Stimulated activated CD4-positive, alpha-beta T cell treated with anti-CD3 and anti-CD28 coated beads, Interleukin-4, amount 100 ng/mL, for 4 hours (primary cell): ENCODE measurements at places on chromosomes 6 and 20.

DNA sequence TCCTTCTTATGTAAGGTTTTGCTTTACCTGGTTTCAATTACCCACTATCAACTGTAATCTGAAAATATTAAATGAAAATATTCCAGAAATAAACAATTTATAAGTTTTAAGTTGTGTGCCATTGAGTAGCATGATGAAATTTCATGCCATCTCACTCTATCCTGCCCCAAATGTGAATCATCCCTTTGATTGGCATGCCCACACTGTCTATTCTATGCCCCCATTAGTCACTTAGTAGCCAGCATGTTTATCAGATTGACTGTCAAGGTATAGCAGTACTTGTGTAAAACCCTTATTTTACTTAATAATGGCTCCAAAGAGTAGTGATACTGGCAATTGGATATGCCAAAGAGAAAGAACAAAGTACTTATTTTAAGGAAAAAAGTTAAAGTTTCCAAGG lies 403.8 kb downstream of the ADGRB3 start:
- DNase-seq, result no peak

DNA sequence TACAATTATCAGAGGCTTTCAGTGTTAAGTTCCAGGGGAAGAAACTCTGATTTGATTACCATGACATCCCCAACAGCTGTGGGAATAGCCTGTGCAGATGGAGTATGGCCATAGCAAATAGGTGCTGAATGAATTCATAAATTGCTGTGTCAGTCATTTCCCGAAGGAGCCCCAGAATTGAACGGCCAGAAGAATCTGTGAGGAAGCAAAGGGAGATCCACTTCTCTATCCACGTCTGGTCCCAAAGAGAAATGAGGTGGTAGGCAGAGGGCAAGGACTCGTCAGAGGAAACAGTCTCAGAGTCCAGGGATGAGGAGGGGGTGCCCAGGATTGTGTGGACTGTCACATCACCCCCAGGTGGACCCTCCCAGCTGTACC lies 3.1 kb upstream of the TAF8 start:
- no peak for DNase-seq

DNA sequence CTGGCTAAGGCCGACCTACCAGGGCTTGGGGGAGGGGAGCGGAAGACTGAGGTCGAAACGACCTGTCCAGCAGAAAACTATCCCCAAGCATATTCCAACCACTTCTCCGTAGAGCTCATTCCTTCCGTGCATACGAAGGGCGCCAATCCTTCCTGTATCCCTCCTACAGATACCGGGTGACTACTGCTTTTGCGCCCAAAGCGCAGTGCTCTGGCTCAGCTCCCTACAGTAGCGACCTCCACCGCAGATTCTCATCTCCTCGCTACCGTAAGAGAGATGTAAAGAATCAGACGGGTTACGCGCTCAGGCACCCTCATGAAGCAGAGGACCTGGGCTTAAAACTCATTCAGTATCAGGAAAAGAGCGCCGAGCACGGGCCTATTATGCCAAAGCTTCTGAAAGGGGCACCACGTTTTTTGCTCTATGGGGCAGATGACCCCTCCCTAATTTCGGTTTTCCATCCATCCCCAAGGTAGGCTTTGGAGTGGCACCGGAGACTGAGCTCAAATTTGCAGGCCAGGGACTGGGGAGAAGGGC lies 563 bp upstream of the NNAT start:
- DNase-seq, result no peak

DNA sequence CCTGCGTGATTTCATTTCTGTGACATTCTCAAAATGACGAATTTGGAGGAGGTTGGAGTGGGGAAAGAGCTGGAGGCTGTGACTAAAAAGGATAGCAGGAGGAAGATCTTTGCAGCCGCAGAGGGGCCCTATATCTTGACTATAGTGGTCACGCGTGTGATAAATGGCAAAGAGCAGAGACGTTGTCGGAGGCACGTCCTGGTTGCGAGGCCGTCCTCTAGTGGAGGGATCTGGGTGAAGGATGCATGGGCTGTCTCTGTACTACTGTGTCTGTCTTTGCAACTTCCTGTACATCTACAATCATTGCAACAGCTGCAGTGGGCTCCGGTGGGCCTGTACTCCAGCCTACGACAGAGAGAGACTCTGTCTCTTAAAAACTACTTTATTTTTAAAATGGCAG lies 76.6 kb downstream of the YTHDF1 start:
- no peak for DNase-seq

DNA sequence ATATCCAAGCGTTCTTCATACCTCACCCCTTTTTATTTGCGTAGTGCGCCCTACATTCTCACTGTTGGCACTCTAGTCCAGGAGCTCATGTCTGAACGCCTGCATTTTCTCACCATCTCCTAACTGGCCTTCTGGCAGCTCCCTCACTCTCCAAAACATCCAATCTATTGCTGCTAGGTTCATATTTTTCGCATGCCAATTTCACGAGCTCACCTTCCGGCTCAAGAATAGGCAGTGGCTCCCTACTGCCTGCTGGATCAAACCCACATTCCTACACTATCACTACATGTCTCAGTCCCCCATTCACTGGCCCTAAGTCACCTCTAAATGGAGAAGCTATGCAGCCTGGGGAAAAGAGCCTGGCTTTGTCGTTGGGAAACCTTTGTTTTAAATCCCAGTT lies 115.0 kb downstream of the IPCEF1 start:
- DNase-seq, result no peak

- DNase-seq, result no peak
Observed at GRCh38 chr20:43576108-43576507, 14.6 kb upstream of the IFT52 start.

GRCh38 chr6:81997090-81997926 lies 244.8 kb upstream of the TENT5A start:
- no peak for DNase-seq

DNA sequence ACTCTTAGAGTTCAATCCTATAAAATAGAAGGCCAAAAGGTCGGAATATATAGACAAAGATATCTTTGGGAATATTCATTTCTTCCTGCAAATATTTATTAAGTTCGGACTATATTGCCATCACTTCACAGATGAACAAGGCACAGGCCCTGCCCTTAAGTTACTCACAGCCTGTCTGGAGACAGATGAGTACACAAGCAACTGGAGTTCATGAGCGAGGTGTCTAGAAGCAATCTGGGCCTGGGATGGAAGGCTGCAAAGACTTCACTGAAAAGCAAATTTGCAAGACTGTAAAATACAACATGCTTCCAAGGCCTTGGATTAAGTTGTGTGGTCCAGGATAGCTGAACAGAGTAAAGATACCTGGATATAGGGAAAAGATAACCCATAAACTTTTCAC lies 56.7 kb upstream of the CEP85L start:
- DNase-seq, result no peak

GRCh38 chr20:57985278-57985677 lies 243.2 kb downstream of the ANKRD60 start:
- no peak for DNase-seq

DNA sequence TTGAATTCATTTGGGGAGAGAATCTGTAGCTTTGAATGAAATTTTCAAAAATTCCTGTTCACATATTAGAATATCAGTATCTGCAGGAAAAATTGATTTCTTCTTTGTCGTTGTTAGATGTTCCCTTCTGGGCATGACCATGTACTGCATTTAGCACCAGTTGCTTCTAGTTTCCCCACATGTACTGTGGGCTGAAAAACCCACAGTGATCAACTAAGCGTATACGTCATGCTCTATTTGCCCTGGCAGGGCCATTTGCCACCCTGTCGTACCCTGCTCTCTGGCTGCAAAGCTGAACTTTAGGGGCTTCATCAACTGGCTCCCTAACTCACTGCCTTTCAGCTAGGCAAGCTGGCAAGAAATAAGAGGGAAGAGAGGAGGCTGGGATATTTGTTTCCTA lies 340.7 kb upstream of the TSHZ2 start:
- no peak for DNase-seq

GRCh38 chr6:147534116-147534860 lies 25.8 kb downstream of the SAMD5 start:
- DNase-seq, result no peak

GRCh38 chr6:143125864-143126573 lies 65.3 kb downstream of the AIG1 start:
- DNase-seq, result no peak

DNA sequence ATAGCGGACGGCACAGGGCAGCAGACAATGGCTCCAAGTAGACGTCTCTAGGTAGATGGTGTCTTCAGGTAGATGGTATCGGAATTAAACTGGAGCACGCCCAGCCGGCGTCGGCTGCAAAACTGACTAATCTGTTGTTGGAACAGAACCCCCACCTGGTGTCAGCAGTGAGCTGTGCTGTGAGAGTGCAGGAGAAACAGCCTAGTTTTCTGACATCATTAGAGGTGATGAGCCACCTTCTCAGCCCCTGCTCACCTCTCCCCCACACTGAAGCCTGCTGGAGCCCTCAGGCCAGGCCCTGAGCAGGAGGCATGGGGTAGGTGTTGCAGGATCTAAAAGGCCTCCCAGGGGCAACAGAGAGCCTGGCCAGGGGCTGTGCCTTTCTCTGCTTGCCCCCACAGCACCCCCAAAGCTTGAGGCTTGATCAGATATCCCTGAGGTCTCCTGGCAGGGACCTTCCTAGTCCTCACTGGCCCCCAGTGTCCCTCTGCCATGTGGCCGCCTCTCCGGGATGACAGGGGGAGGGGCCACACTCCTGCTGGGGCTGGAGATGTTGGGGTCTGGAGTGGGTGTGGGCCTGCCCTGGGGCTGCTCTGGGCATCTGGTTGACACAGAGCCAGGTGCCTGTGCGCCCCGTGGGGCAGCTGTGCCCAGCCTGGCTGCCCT lies 6.9 kb upstream of the HELZ2 start:
- peak; percentile 62 for DNase-seq

GRCh38 chr20:38991814-38992704 lies 29.9 kb downstream of the DHX35 start:
- no peak for DNase-seq

- DNase-seq, result no peak
Observed at GRCh38 chr6:90894285-90895130, 307.6 kb upstream of the MAP3K7 start.

DNA sequence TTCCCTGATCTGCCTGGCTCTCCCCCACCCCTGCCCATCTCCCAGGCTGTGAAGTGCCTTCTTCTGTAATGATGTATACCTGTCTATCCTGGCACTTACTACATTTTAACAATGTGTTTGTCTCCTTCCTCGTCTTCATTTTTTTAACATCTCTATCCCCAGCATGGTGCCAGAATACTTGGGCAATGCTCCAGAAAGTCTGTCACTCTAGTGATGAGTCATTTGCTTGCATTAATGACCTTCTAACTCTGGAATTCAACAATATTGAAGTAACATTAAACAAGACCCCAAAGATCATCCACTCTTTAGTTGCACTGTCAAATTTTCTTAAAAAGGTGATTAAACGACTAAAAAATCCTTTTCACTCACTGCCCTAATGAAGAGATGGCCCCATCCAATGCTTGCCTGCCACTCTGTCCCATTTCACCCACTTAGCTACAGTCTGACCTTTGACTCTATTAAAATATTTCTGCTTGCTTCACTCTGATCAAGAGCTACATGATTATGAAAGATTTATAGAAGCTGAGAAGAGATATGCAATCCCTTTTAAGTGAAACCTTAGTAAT lies 7.7 kb upstream of the KLHL31 start:
- no peak for DNase-seq

DNA sequence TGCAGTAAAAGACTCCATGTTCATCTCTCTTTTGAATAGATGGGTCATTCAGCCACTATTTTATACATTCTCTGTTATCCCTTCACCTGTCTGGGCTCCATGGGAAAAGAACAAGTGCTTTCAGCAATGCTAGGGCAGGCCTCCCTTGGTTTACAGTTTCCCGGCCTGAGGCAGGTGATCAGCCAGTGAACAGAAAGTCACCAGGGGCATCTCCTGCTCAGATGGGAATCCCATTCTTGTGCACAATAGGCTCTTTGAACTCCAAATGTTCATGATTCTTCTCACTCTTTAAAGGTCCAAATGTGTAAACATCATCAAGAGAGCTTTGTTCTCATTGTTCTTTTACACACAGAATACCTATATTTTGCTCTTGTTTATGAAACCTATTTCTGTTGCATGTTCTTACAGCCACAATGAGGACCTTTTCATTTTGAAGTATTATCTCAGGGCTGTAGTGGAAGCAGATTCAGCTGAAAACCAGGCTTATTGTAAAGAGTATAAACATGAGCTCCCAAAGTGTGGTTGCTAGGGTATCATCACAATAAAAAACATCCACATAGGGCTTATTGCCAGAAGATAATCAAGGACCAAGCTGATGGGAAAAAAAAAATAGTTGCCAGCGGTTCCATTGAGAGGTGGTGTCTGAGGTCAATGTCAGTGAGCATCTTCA lies 267.1 kb upstream of the SGK1 start:
- DNase-seq, result no peak

- DNase-seq, result no peak
Observed at GRCh38 chr6:29619578-29620160, 13.3 kb downstream of the GABBR1 start.

- no peak for DNase-seq
Observed at GRCh38 chr6:147716434-147716833, 207.9 kb downstream of the SAMD5 start.

DNA sequence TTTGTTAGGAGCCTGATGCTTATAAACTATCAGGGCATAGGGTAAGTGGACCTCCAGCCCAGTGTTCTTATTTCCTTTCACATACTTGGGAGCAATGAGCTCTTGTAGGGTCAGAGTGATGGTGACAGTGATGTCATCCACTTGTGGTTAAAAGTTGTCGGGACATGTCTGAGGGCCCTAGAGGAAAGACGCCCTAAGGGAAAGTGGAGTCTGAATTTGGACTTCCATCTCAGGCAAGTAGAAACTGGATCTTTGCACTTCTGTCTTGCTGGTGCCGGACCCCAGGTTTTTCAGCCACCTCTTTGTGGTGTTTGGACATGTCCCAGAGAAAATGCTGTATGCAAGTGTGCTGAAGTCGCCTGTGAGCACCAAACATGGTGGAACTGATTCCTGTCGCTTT lies 900.5 kb downstream of the C6orf118 start:
- DNase-seq, result no peak

GRCh38 chr6:132764370-132764769 lies 6.7 kb upstream of the VNN2 start:
- DNase-seq, result no peak
